Tracheal epithelial cell (primary cell): ENCODE measurements at places on chromosomes 1 and 21. TPM values are rescaled to one million over a fixed set of nuclear protein-coding genes. Genes with fewer than 3 reads are reported as not detected.

KCNN3 gene
- total RNA-seq: under 0.01 TPM in 2 replicates

SHISA4 gene
- total RNA-seq: 8.7 and 10.9 TPM in 2 replicates

DENND2D gene
- 21.7 and 28.3 TPM in 2 replicates for total RNA-seq

FBXO28 gene
- 33.7 and 40.7 TPM in 2 replicates for total RNA-seq

AKR7A3 gene
- total RNA-seq: 0.72 TPM in 1 of 2 replicates, not detected in the other

CYP4X1 gene
- total RNA-seq: 0.21 TPM in 1 of 2 replicates, not detected in the other

SERINC2 gene
- 36.4 and 44.8 TPM in 2 replicates for total RNA-seq

LRRC71 gene
- not detected in 2 replicates for total RNA-seq

TMPRSS15 gene
- total RNA-seq: not detected in 2 replicates

OLIG2 gene
- not detected in 2 replicates for total RNA-seq

MAP3K21 gene
- total RNA-seq: 10.1 and 12.4 TPM in 2 replicates

C1orf53 gene
- total RNA-seq: 1.7 and 3.2 TPM in 2 replicates

LCE2A gene
- not detected in 2 replicates for total RNA-seq

YIPF1 gene
- total RNA-seq: 16.4 and 27.7 TPM in 2 replicates

OR10K1 gene
- not detected in 2 replicates for total RNA-seq

IGFN1 gene
- total RNA-seq: 0.48 TPM in 1 of 2 replicates, not detected in the other

GPR153 gene
- total RNA-seq: 16.4 and 41.1 TPM in 2 replicates

VANGL2 gene
- total RNA-seq: 6.6 and 8.4 TPM in 2 replicates

HSPB7 gene
- total RNA-seq: not detected in 2 replicates

C4BPA gene
- not detected in 2 replicates for total RNA-seq

FMOD gene
- total RNA-seq: under 0.01 TPM in 1 of 2 replicates, not detected in the other

LRRC3 gene
- 0.43 and 0.72 TPM in 2 replicates for total RNA-seq

KRTAP19-3 gene
- not detected in 2 replicates for total RNA-seq

GRIK3 gene
- under 0.01 TPM in 1 of 2 replicates, not detected in the other for total RNA-seq
